ENCODE measurements at places on chromosomes 5 and 9.

- no peak for DNase-seq
Observed at GRCh38 chr9:88049677-88050307, 75.5 kb upstream of the CDK20 start.

- no peak for DNase-seq
Observed at GRCh38 chr5:74895906-74896305, 29.7 kb upstream of the FAM169A start.

DNA sequence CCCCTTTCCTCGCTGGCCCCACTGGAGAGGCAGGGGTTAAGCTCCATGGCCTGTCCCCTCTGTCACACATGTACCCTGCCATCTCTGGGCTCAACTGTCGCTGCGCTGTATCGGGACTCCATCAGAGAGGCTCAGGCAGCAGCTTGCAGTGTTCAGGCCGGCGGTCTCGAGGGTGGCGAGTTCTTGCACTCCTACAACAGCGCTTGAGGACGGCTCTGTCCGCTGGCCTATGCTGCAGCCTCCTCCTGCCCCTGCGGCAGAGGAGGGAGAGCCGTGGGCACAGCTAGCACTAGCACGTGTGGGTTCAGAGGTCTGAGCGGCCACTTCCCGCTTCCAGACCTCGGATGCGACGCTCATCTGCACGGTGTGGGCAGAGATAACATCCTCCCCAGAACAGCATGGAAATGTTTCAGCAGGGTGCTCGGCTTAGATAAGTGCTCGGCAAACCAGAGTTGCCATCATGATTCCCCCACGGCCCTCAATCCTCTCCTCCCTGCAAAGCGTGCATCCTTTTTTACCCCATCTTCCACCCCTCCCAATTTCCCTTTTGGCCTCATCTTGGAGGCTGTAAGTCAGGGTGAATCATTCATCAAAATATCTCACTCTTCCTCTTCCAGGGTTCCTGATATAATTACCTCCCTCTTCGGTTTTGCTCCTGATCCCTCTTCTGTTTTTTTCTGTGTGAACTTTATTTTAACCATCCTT is 41.9 kb upstream of the FUBP3 start:
- no peak for DNase-seq

GRCh38 chr9:132690696-132691095 is 20.4 kb downstream of the GTF3C4 start:
- DNase-seq = no peak

- no peak for DNase-seq
Observed at GRCh38 chr5:19853616-19854240, 134.3 kb downstream of the CDH18 start.

DNA sequence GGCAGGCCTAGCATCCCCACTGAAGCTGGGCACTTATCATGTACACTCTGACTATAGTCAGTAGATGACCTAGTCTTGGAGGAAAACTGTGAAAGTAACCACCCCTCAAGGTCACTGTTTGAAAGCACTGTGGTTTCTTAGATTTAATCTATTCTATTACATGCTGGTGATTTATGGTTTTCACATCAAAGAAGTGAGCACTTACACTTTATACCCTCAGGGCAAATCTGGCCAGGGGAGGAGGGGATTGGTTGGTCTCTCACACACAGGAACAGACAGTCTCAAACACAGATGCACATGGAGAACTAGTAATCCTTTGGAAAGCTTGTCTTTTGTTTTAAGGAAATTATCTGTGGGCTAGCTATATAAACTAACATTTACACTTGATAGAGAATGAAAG is 17.9 kb upstream of the SPIN1 start:
- DNase-seq = no peak

DNA sequence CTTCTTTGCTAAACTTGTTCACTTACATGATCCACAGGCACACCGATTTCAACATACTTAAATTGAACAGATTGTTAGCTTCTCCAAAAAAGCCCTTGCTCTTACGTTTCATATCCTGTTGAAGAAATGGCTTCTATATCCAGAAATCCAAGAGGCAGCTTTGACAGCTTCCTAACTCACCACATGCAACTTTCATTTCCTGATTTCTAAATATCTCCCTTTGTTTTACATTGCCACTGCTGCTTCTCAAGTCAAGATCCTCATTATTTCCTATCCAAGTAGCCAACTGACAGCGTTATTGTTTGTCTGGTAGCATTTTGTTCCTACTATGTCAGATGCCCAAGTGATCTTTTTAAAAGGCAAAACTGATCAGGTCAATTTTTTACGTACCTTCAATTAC is 913.2 kb upstream of the TYRP1 start:
- DNase-seq = no peak

DNA sequence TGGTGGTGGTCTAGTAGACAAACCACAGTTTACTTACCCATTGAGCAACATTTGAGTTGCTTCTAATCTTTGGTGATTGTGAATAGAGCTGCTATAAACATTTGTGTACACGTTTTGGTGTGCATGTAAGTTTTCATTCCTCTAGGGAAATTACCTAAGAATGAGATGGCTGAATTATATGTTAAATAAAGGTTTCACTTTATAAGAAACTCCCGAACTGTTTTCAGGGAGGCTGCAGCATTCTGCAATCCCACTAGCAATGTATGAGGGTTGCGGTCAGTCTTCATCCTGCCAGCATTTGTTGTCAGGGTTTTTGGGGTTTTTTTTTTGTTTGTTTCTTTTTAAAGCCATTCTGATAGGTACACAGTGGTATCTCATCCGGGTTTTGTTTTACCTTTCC is 45.7 kb upstream of the PPARGC1B start:
- no peak for DNase-seq

- no peak for DNase-seq
Observed at GRCh38 chr5:107555425-107556090, 115.2 kb downstream of the EFNA5 start.

DNA sequence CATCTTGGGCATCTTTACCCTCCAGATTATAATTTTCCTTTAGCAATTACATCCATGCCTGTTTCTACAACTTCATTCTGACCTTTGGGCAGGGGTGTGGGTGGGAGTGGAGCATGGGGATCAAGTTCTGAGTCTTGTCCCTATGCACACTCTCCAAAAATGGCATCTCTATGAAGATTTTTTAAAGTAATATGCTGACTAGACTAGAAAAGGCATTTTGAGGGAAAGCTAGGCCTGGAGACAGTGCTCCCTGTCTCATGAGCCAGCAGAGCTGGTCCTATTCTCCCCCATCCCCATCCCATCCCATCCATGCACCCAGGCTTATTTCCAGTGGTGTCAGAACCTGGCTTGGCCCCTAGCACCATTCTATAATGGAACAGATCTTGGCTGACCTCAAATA is 398.0 kb upstream of the SLC24A2 start:
- no peak for DNase-seq

DNA sequence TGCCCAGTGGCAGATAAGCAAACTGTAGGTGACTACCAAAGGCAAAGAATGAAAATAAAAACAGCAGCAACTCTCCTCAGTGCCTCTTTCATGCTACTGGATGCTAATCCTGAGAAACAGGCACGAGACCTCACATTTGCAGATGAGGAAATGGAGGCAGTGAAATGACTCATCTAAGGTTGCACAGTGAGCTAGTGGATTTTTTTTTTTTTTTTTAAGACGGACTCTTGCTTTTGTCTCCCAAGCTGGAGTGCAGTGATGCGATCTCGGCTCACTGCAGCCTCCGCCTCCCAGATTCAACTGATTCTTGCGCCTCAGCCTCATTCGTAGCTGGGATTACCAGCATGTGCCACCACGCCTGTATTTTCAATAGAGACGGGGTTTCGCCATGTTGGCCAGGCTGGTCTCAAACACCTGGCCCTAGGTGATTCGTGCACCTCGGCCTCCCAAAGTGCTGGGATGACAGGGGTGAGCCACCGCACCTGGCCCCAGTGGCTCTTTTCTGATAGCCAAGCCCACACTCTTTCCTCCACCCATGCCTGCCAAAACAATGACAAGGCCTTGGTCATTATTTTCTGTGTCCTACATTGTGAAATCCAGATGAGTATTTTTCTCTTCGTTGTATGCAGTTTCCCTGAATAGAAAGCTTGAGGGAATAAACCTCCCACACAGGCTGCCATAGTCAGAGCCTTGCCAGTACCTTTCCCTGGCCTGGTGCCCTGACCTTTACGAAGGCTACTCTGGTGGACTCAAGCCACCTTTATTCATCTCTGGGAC is 19.2 kb downstream of the DOCK2 start:
- no peak for DNase-seq

DNA sequence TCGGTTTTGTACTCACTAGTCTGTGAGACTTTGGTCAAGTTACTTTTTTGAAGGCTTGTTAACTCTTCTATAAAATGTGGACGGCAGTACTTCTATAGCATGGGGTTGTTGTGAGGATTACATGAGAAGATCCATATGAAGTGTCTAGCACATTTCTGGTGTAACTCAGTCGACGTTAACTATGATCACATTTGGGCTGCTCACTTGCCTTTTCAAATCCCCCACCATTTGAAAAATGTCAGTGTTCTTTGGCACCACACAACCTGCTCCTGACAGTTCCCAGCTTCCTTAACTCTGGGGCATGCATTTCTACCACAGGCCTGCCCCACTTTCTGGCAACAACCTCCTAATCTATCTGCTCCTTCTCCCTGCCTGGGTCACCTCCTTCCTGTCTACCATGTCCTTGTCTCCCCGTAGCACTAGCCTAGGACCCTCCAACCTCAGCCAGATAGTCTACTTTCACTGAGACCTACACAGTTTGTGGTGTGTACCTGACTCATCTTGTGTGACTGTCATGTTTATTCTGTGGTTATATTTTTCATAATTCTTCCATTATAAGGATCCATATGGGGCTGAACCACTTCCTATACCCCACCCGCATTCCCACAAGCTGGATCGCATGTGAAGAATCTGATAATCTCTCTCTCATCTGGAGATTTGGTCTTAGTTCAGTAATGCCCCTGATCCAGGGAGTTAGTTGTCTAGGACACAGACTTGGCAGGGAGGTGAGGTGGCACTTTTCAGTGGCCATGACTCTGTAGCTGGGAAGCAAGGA is 30.2 kb upstream of the BASP1 start:
- no peak for DNase-seq

- DNase-seq = no peak
Observed at GRCh38 chr9:20351715-20352114, 270.6 kb downstream of the MLLT3 start.

DNA sequence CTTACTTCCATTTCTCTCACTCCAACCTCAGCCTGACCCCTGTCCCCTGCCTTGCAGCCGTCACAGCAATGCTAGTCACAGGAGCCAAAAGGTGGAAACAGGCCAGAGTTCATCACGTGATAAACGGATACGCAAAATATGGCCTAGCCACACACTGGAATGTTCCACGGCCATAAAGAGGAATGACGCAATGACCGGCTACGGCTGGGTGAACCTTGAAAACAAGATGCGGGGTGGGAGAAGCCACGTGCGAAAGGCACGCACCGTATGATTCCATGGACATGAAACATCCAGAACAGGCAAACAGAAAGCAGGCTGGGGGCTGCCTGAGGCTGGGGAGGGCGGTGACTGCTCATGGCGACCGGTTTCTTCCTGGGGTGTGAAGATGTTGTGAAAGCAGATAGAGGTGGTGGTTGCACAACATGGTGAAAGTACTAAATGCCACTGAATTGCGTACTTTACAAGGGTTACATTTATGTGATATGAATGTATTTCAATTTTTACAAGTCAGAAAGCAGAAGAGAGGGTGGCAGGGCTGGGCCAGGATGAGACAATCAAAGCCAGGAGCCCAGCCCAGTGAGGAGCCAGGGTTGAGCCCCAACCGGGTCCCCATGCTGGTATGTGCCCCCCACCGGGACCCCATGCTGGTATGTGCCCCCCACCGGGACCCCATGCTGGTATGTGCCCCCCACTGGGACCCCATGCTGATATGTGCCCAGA is 117.8 kb upstream of the SARDH start:
- no peak for DNase-seq

DNA sequence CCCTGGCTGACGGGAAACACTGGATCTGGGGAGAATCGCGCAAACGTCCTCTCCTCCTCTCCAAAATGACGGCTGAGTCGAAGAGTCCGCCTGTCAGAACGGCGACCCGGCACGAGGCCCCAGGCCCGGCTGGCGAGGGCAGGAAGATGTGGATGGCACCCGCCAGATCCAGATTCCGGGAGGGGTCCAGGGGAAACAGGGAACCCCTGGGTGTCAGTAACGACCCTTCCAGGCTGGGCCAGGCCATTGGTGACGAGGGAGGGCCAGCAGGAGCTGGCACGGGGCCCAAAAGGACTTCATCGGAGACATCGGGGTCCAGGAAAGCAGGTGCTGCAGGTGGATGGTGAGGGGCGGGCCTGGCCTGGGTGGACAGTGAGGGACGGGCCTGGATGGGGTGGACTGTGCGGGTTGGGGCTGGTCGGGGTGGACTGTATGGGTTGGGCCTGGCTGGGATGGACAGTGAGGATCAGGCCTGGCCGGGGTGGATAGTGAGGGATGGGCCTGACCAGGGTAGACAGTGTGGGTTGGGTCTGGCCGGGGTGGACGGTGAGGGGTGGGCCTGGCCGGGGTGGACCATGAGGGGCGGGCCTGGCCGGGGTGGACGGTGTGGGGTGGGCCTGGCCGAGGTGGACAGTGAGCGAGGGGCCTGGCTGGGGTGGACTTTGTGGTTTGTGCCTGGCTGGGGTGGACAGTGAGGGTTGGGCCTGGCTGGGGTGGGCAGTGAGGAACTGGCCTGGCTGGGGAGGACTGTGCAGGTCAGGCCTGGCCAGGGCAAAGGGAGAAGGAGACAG is 14.0 kb downstream of the SLC6A3 start:
- DNase-seq = no peak

DNA sequence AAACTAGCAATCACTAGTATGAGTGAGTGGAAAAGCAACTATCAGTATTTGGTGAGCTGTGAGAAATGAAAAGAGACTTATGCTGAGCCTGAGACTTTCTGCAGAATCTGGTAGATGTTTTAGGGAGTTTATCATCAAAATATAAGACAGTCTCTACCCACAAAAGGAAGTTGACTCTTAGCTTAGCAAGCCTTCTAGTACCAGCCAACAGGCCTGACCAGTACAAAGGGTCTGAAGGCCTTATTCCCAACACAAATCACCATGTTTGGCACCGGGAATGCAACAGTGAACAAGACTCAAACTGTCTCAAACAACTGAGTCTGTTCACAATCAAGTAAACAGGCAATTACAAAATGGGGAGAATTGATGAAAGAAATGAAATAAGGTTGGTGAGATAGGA is 244.4 kb downstream of the CWC27 start:
- no peak for DNase-seq

DNA sequence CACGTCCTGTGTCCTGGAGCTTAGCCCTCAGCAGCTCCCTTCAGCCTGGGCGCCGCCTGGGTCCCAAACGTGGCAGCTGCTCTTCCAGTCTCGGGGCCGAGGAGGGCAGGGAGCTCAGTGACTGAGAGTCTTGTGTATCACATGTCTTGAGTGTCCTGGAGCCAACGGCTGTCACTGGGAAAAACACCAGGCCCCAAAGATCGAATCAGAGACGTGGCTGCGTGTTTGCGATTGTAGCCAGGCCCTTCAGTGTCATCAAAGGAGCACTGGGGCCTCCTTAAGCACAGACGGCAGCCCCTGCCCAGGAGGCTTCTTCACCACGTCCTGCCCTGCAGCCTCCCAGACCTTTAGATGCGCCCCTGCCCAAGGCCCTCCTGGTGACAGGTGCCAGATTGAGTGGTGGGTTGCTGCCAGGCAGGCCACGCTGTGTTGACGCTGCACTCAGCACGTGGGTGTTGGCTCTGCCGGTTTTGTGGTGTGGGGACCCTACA is 5.7 kb upstream of the EXOC3 start:
- DNase-seq = no peak

- DNase-seq = peak; percentile 67
Observed at GRCh38 chr9:137310189-137311052, 8.3 kb upstream of the NRARP start.
